ENCODE measurements at places on chromosomes 13 and 19. TPM values are rescaled to one million over a fixed set of nuclear protein-coding genes. Genes with fewer than 3 reads are reported as not detected.

- DNase-seq: no peak
Observed at GRCh38 chr13:25771641-25772478, 280.0 kb downstream of the SHISA2 start.

CCNA1 gene
- 0.21 TPM for polyA plus RNA-seq

PGLYRP1 gene
- polyA plus RNA-seq: not detected

- DNase-seq: peak; percentile 60
Observed at GRCh38 chr13:110265682-110266430, 41.1 kb downstream of the COL4A1 start.

RPS28 gene
- 410 TPM for polyA plus RNA-seq

SLC25A15 gene
- polyA plus RNA-seq: 15.2 TPM

DNA sequence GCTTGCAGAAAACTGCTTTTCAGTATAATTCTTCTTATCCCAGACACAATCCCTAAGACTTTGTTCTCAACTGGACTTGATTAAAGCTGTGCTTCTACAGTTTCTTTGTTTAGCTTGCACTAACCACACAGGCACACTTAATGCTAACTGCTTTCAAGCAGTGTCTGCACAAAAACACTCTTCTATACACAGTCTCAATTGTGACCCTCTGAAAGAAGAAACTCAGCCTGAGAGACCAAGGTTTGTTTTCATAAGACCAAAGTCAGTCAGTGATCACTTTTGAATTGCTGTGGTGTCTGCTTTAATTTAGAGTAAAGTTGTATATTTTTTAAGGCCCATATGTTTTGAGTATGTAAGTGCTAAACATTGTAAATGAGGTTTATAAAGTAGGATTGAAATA, 431.2 kb downstream of the KCTD12 start:
- no peak for DNase-seq

BRSK1 gene
- 49.7 TPM for polyA plus RNA-seq

DNA sequence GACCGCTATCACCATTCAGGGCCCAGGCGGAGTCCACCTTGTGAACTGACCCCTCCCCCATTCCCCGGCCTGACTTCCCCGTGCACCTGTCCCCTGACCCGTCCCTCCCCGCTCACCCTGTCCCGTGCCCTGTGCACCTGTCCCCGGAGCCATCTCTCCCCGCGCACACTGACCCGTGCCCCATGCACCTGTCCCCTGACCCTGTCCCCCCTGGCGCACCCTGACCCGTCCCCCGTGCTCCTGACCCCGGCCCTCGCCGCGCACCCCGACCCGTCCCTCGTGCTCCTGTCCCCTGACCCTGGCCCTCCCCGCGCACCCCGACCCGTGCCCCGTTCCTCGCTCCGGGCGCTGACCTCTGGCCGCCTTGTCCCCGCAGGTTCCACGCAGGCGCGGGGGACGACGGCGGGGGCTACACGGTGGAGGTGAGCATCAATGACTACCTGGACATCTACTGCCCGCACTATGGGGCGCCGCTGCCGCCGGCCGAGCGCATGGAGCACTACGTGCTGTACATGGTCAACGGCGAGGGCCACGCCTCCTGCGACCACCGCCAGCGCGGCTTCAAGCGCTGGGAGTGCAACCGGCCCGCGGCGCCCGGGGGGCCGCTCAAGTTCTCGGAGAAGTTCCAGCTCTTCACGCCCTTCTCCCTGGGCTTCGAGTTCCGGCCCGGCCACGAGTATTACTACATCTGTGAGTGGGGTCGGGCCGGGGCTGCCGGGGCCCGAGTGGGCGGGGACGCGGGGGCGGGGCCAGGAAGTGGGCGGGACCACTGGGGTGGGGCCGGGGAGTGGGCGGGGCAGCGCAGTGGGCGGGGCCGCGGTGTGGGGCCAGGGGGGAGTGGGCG, 9.7 kb downstream of the EFNA2 start:
- DNase-seq: peak; percentile 97

SNRPA gene
- 69.5 TPM for polyA plus RNA-seq

All from SK-N-SH (cell line).